A549 (cell line): ENCODE measurements at places on chromosomes 5 and 9. TPM values are rescaled to one million over a fixed set of nuclear protein-coding genes. Genes with fewer than 3 reads are reported as not detected.

DNA sequence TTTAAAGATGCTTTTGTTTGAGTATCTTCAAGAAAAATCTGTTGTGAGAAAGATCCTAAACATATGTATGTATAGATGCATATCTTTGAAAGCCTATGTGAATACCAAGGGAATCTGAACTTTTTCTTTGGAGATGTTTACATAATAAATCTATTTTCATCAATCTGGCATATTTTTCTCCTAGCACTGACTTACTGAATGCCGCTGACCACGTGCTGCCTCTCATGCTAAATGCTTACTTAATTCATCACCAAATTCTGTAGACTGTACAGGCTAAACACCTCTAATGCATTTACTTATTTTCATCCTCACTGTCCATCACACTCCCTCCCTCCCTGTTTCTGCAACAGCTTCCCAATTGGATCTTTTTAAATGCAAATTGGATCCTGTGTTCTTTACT is 566.2 kb upstream of the WWC1 start:
- DNase-seq, result no peak

DNA sequence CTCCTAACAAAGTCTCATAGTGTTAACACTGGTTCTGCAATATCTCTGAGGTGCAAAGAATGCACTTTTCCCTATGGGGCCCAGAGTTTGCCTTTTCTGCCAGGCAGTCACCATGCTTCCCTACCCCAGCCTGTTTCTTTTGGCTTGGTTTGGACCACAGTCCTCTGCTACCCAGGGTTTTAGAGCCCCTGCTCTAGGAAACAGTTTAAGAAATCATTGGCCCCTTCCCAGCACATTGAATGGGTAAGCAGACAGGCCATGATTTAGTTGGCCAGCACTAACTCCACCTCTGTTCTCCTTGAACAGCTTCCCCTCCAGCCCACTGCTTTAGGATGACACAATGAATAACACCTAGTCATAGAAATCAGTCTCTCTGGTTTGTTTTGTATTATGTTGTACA is 73.2 kb downstream of the UBAP1 start:
- DNase-seq, result no peak

- no peak for DNase-seq
Measured at GRCh38 chr9:127168756-127169574, 46.5 kb upstream of the ANGPTL2 start.

GRCh38 chr5:132813599-132814502 is 749 bp downstream of the SOWAHA start:
- peak; percentile 62 for DNase-seq

Gene FSTL4
- polyA plus RNA-seq, result 0.90 to 1.6 TPM (median 0.92 TPM) in 3 replicates

Gene ENTREP1
- 0.03 to 0.10 TPM (median 0.04 TPM) in 3 replicates for polyA plus RNA-seq

DNA sequence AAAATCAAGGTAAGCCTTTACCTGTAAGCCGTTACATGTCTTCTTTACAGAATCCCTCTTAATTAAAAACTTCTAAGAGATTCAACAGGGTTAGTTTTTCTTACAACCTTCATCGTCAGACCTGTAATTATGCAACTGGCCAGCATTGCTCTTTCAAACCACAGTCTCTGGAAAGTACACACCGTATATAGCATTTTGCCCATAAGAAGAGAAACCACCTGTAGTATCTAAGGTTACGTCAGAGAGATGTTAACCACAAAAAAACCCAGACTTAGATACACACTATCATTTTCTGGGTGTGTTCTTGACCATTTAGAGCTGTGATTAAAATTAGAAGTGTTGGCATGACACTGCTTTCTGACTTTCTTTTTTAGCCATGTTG is 140.0 kb downstream of the MUSK start:
- no peak for DNase-seq

DNA sequence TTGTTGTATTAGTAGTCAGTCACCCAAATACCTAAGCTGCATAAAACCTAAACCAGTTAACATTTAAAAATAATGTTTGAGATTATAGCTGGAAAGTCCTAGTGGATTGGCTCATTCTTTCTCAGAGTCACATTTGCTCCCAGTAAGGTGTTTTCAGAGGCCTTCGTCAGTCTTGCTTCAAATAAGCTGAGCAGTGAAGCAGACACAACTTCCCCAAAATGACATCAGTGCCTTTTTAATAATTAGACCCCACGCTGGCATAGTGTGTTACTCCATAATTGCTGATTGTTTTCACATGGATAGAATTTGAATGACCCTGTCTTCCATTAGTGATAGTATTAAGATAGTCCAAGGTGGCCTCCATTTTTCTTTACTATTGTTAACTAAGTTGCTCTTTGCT is 245.8 kb downstream of the PJA2 start:
- DNase-seq, result no peak
